ENCODE measurements at places on chromosomes 6 and 20. TPM values are rescaled to one million over a fixed set of nuclear protein-coding genes. Genes with fewer than 3 reads are reported as not detected.

Gene ENPP4
- 12.5 TPM for total RNA-seq

Gene TCF21
- total RNA-seq, result not detected

Gene TP53INP2
- total RNA-seq, result 5.1 TPM

Gene TPD52L1
- total RNA-seq, result 1.6 TPM

Gene RUNX2
- 20.8 TPM for total RNA-seq

Gene EYA4
- not detected for total RNA-seq

Gene TUBE1
- total RNA-seq, result 26.9 TPM

Gene PRSS35
- total RNA-seq, result not detected

Gene ZNF334
- 1.6 TPM for total RNA-seq

Gene ANKEF1
- 1.8 TPM for total RNA-seq

Gene NNAT
- total RNA-seq, result 2.1 TPM

DNA sequence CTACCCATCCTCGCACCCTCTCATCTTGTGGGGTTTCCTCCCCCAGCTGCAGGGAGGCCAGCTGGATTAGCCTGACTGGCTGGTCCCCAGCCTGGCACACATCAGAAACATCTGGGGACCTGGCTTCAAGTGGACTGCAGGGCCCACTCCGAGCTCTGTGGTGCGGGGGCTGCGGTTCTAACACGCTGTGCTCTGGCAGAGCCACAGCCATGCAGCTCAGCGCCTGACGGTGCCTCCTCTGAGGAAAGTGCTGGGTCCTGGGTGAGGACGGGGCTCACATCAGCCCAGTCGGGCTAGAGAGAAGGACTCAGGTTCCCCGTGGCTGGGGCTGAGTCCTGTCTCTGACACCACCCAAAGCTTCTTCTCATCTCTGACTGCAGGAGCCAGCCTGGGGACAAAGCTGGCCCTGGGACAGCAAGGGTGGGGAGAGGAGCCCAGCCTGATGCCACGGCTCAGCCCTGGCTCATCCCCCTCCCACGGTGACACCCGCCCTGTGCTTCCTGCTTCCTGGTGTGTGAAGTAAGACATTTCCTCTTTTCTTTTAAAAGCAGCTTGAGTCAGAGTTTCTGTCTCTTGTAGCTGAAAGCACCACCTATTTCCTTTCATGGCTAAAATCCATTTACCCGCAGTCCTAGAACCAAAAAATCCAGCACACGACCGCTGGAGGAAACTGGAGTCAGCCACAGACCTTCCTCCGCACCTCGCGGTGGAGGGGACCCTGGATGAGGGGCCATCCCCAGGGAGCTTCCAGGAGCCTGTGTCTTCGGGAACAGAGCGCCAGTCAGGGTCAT is 127.4 kb upstream of the AFDN start:
- peak; percentile 55 for DNase-seq

GRCh38 chr20:59062081-59062480 is 19.5 kb upstream of the PRELID3B start:
- no peak for DNase-seq

DNA sequence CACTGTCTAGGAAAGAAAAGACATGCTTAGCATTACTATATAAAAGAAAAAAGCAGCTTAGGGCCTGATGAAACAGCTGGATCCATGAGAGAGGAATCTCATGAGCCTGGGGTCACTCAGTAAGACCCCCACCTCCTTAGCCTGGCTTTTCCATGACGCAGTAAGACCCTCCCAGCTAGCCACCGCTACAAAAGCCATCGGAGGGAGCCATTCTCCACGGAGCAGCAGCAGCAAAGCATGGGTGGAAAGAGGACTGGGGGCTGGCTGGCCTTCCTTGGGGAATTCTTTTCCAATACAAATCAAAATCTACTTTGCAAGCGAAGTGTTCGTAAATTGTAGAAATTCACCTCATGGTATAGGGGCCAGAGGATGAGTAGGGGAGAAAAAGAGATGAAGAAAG is 91.8 kb downstream of the SOD2 start:
- no peak for DNase-seq

DNA sequence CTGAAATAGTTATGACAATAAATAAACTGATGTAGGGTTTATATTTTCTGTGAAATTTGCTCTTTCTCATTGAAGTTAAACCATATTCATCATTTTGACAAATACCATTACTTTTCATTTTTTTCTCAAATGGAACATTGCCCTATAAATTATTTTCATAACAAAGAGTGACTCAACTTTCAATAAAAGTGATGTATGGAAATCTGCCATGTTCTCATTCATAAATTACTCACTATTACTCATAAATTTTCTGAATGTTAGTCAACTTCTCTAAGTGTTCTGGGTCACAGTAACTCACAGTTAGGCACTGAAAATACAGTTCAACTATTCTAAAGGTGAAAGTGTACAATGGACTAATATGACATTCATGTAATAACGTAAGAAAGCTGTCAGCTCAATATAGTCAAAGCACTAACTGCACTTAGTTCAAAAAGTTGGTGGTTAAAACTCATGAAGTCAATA is 19.0 kb upstream of the STX11 start:
- no peak for DNase-seq

GRCh38 chr20:10063482-10063881 is 28.7 kb downstream of the ANKEF1 start:
- DNase-seq, result no peak

DNA sequence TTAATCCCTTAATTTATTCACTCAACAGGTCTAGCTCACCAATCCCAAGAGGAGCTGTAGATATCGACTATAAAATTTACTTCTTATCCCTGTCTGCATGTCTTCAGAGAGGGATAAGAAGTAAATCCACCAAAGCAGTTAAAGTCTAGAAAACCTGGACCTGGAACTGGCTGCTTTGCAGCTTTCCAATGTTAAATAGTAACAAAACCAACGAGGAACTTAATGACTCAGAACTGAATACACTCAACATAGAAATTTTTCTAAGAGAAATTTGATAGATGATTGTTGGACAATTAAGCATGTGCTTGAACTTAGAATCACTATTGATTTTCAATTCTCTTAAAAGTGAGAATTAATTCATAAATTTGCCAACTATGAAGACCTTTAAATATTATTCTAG is 11.5 kb upstream of the TMEM244 start:
- DNase-seq, result no peak

GRCh38 chr6:47203938-47204611 is 105.6 kb downstream of the TNFRSF21 start:
- DNase-seq, result no peak

- DNase-seq, result peak; percentile 10
Observed at GRCh38 chr6:52049252-52050050, 38.0 kb downstream of the PKHD1 start.

DNA sequence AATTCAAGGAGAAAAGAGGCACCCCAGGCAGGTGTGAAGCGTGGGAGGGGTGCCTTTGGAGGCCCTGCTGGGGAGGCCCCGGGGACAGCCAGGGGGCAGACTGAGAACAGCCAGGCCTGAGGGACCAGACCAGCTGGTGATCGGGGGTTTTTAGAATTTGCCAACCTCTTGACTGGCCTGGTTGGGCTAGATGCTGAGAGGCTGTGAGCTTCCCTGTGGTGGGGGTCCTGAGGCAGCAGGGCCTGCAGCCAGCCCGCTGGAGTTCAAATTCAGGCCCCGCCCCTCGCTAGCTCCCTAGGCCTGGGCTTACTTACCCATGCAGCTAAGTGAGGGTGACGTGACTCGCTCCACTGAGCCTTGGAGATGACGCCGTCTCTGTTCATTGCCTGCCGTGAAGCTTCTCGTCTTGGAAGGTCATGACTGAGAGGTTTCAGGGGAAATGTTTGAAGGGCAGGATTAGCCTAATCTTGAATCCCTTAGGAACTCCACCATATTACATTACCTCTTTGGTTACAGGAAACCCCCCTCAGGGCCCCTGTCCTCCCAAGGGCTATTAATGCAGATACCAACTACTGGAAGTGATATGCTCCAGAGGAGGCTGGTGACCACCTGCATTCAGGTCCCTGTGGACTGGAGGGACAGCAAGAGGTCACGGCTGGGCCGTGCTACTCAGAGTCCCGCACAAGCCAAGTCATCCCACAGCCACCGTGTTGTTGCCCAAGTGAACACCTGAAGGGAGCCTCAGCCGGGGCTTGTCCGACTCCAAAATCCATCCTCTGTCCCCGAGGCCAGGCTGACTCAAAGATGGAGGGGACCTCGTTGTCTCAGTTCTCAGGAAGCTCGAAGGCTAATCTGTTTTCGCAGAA is 73.9 kb upstream of the DUSP22 start:
- no peak for DNase-seq

DNA sequence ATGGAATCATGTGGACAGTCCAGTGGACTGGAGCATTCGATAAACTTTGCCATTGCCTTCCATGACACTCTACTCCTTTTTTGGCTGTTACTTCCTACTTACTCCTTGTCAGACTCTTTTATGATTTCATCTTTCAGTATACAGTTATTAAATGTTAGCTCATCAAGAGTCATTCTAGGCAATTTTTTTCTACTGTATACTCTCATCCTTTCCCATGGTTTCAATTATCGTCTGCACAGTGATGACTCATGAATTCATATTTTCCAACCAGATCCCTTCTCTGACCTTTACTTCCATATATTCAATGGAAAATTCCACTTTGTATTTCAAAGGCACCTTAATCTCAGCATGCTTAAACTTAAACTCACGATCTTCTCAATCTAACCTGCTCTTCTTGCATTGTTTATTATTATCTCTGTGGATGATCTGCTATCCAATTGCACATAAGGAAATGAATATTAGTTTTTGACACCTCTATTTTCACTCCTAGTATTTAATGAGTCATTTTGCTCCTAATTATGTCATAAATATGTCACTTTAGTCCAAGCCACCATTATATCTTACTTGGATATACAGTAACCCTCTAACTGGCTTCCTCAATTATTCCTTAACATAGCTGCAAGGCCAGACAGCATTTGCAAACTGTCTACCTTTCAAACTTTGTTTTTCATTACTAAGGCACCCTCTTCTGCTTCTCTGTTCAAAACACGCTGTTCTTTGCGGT is 427.5 kb downstream of the PHF3 start:
- no peak for DNase-seq

GRCh38 chr20:15056246-15056645 is 718.8 kb upstream of the FLRT3 start:
- no peak for DNase-seq

- no peak for DNase-seq
Observed at GRCh38 chr6:131469130-131469529, 103.9 kb upstream of the ARG1 start.

- no peak for DNase-seq
Observed at GRCh38 chr20:35702051-35702823, 3.0 kb downstream of the ROMO1 start.

DNA sequence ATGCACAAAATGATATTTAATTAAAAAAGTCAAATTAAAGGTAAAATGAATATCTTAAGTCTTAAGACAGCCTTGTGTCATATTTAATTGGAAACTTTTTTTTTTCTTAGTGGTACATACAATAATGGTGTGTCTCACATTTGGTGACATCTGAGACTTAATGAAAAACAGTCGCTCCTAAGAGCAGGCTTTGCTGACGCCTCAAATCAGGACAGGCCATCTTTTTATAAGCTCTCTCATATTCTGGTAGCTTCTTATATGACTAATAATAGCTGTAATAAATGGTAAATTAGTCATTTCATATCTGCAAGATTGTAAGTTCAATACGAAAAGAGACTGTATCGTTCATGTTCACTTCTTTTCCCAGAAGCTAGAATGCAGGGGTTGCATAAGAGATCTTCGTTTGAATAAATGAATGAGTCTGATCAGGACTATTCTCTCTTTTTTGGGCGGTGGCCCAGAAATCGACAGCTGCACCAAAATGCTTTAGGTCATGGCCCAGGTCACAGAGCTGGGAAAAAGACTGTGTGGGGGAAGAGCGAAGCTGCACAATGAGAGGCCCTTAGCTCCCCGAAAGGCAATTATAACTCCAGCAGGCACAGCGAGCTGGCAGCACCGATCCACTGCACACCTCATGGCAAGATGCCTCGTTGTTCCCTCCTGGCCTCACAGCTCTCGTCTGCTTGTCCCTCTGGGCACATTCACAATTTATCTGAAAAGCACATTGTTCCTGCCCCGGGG is 69.4 kb downstream of the NRN1 start:
- no peak for DNase-seq

GRCh38 chr6:111631903-111632460 is 26.3 kb upstream of the TRAF3IP2 start:
- no peak for DNase-seq

DNA sequence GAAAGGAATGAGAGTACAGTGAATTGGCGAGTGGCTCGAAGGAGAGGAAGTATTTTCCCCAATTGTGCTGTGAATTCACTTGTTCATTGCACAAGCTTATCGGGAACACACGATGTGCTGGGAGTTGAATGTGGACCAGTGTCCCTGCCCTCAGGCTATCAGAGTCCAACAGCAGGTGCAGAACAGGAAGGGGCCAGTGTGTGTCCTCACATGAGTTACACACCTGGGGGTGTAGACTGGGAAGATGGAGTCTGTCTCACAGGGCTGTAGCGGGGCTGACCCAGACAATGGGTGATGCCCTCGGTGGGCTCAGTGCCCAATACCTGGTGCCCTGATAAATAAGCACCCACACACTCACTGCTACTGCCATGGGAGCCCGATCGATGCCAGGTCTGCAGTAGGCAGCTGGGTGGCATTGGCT is 14.4 kb downstream of the DUSP22 start:
- no peak for DNase-seq

- DNase-seq, result no peak
Observed at GRCh38 chr6:44034391-44034861, 92.8 kb downstream of the MRPL14 start.

GRCh38 chr20:41034239-41034638 is 5.6 kb downstream of the TOP1 start:
- DNase-seq, result no peak

DNA sequence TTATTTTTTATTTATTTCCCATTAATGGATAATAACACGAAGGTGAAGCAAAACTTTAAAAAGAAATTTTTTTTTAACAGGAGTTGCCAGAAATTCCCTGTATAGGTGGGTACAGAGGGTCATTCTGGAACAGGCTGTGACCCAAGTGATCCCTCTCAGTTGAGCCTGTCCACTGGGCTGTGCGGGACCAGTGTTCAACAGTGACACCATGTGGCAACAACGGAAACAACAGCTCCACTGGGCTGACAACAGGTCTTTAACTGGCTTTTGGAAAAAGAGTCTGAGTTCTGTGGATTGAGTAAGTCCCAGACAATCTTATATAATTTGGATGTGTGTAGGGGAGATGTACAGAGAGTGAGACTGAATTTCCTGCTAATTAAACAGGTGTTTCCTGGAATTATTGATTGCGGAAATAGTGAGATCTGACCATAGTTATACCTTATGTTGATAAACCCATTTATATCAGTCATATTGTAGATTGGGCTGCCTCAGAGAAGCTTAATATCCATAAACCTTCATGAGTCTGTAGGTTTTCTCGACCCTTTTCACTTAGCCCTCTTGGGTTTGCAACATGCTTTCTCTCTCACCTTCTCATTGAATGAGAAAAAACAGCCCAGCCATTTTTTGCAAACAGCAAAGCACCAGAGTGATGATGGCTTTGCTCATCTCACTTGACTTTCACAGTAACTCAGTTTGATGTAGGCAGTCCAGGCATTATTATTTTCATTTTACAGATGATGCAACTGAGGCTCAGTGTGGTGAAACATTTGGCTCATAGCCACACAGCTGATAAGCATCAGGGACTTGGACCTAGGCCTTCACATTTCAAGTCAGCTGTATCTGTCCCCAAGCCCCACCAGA is 17.5 kb downstream of the KIAA1755 start:
- no peak for DNase-seq
